HCEC 1CT (cell line): ENCODE measurements at places on chromosomes 7 and 10.

DNA sequence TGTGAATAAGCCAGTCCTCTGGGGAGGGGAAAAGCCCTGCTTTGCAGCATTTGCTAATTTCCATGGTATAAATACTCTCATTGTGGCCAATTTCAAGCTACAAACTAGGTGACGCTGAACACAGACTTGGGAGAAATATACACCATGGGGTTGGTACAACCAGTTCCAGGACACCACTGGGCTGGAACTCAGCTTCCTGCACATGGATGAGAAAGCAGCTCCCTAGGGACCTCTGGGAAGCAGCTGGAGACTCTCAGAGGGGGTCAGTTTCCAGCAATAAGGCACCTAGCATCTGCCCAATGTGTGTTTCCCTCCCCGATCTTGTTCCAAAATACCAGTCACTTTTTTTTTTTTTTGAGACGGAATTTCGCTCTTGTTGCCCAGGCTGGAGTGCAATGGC, 56.8 kb upstream of the WDR11 start:
- DNase-seq: no peak

- DNase-seq: no peak
Observed at GRCh38 chr7:50416527-50417182, 33.5 kb downstream of the FIGNL1 start.

- DNase-seq: no peak
Observed at GRCh38 chr7:84512055-84512454, 317.5 kb upstream of the SEMA3A start.

DNA sequence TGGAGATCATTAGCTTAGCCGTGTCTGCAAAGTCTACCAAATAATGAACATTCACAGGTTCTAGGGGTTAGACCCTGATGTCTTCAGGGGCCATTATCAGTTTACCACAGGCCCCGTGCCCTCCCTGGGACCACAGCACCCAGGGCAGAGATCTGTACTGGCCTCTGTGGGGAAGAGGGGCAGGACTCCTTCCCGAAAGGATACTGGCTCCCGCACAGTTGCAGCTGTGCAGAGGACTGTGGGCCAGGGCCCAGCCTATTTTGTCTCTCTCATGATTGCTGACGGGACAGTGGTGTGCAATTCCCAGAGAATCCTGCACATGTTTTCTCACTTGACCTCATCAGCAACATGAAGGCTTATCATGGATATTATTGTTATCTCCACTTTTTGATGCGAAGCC, 243.9 kb downstream of the GLRX3 start:
- no peak for DNase-seq
